ENCODE measurements at places on chromosomes 5 and 9. TPM values are rescaled to one million over a fixed set of nuclear protein-coding genes. Genes with fewer than 3 reads are reported as not detected.

Gene DMRTA1
- under 0.01 TPM for total RNA-seq

Gene ENG
- total RNA-seq = 213 TPM

Gene GDF9
- total RNA-seq = not detected

Gene CDX1
- not detected for total RNA-seq

Gene RFK
- total RNA-seq = 12.5 TPM

Gene MARCOL
- not detected for total RNA-seq

Gene DAB2IP
- total RNA-seq = 5.8 TPM

Gene MZB1
- not detected for total RNA-seq

Gene HTR1A
- total RNA-seq = not detected

Gene LHX6
- 0.81 TPM for total RNA-seq

Gene FAM120A
- 91.5 TPM for total RNA-seq

Gene PCDHGC4
- 26.8 TPM for total RNA-seq

Gene ZNF300
- 2.6 TPM for total RNA-seq

Gene F12
- total RNA-seq = 0.49 TPM

Gene FAXDC2
- 20.8 TPM for total RNA-seq

Gene SLC46A2
- total RNA-seq = not detected

Gene PCDHB9
- 0.56 TPM for total RNA-seq

Gene RANBP17
- 2.9 TPM for total RNA-seq
